ENCODE measurements at places on chromosomes 7 and 10.

DNA sequence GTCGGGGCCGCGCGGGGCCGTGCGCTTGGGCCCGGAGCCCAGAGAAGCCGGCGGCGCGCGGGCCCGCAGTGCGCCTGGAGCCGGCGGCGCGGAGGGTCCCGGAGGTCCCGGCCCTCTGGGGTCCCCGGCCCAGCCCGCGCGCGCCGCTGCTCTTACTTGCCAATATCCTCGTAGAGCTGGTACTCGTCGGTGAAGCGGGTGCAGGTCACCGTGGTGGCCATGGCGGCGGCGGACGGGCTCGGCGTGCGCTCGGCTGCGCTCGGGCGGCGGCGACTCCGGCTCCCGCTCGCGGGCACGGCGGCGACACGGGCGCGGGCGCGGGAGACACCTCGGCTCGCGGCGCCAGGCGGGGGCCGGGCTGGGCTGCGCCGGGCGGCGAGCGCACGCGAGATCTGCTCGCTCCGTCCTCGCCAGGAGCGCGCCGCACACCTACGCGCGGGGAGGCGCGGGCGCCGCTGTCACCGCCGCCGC is at the start of gene CAMK2B:
Gene CAMK2B, minus strand, starts transcription at position 394 of the 471 bp plus-strand sequence. Its CDS starts 173 bp downstream, at position 221.
- H3K4me1 ChIP-seq = no peaks in the 10 kb centered on the region
- H3K27me3 ChIP-seq = peaks cover 52% of the 10 kb centered on the region

DNA sequence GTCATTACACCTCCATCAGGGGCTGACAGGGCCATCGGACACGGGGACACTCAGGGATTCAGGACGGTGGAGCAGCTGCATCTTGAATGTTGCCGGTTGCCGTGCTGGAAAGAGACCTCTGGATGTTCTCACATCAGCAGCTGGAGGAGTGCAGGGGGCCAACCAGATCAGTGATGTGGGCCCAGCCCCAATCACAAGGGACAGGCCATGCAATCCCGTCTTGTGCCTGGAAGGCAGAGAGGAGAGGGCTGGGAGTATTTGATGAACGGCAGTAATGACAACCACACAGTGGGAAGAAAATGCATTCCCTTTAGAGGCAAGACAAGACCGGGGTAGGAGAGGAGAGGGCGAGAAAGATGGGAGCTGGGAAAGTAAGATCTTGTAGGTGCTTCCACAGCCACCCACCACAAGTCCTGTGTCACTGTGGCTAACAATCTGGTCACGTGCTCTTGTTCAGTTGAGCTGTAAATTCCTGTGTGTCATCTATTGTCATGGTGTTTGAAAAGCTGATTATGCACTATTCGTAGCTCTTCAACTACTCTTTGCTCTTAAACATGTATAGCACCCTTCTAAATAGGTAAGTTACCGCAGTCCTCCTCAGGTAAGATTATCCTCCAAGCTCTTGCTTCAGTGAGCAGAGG is 85.9 kb upstream of the LEP start:
- no peak overlapping the region for H3K27ac ChIP-seq
- H3K27me3 ChIP-seq = no peaks in the 10 kb centered on the region
- no peaks in the 10 kb centered on the region for H3K36me3 ChIP-seq
- H3K4me1 ChIP-seq = peaks cover 12% of the 10 kb centered on the region
- peak overlapping the region; percentile 18 for H3K4me3 ChIP-seq
- no peak for DNase-seq

GRCh38 chr10:110336111-110336721 is 31.5 kb upstream of the SMNDC1 start:
- no peaks in the 10 kb centered on the region for H3K36me3 ChIP-seq
- H3K4me3 ChIP-seq = no peak overlapping the region
- H3K27me3 ChIP-seq = no peaks in the 10 kb centered on the region
- peaks cover 14% of the 10 kb centered on the region for H3K4me1 ChIP-seq
- H3K27ac ChIP-seq = peak overlapping the region; percentile 65
- peak; percentile 58 for DNase-seq

- H3K36me3 ChIP-seq = peaks cover 15% of the 10 kb centered on the region
- no peaks in the 10 kb centered on the region for H3K27me3 ChIP-seq
- H3K27ac ChIP-seq = no peak overlapping the region
- peaks cover 5% of the 10 kb centered on the region for H3K4me1 ChIP-seq
Observed at GRCh38 chr7:128861957-128862570, 592 bp upstream of the ATP6V1F start.

- no peaks in the 10 kb centered on the region for H3K4me1 ChIP-seq
- H3K27ac ChIP-seq = no peak overlapping the region
- H3K27me3 ChIP-seq = no peaks in the 10 kb centered on the region
- no peak overlapping the region for H3K4me3 ChIP-seq
- peaks cover 22% of the 10 kb centered on the region for H3K36me3 ChIP-seq
Observed at GRCh38 chr10:133418289-133418993, 6.0 kb downstream of the SPRN start.

DNA sequence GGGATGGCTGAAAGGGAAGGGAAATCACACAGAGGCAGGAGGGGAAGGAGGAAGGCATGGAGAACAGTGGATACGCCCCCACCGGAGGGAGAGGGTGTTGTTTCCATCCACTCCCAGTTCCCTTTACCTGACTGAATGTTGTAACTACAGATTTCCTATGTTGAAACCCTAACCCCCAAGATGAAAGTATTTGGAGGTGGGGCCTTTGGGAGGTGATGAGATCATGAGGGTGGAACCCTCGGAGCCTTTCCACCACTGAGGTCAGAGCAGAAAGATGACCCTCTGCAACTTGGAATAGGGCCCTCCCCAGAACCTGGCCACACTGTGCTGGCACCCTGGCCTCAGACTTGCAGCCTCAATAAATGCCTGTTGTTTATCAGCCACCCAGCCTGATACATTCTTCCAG is 48.6 kb upstream of the CNPY1 start:
- no peak overlapping the region for H3K4me3 ChIP-seq
- no peak for DNase-seq
- no peaks in the 10 kb centered on the region for H3K36me3 ChIP-seq
- H3K27ac ChIP-seq = no peak overlapping the region
- H3K27me3 ChIP-seq = no peaks in the 10 kb centered on the region

- no peaks in the 10 kb centered on the region for H3K27me3 ChIP-seq
- H3K27ac ChIP-seq = no peak overlapping the region
- no peak overlapping the region for H3K4me3 ChIP-seq
- H3K36me3 ChIP-seq = no peaks in the 10 kb centered on the region
- H3K4me1 ChIP-seq = no peaks in the 10 kb centered on the region
- no peak for DNase-seq
Observed at GRCh38 chr7:99949645-99950228, 20.3 kb upstream of the GJC3 start.

DNA sequence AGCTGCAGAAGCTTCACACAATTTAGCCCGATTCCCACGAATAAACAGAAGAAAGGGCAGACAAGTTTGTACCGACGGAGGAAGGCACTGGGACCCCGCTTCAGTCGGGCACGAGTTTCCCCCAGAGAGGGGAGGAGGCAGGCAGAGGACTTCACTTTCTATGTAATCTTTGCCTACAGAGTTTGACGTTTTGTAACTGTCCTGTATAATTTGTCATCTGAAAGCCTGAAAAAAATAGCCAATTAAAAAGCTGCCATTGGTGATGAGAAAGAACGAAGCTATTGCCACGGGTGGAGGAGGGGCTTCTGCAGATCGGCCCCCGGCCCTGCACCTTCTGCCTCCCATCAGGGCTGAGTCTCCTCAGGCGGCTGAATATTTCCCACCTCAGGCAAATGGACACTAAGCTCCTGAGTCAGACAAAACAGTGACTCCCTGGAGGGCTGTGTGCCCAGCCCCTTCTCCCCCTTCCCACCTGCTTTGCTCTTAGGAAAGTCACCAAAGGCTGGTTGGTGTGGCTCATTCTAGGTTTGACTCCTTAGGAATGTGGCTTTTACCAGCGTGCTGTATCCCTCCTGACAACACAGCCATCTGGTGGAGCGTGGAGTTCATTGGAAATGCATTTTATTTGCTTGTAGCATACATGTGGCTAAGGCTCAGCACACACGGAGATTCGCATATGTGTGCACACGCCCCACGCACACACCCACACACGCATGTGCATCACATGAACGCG is 117.4 kb downstream of the VIPR2 start:
- peak overlapping the region; percentile 93 for H3K27ac ChIP-seq
- no peaks in the 10 kb centered on the region for H3K36me3 ChIP-seq
- no peaks in the 10 kb centered on the region for H3K27me3 ChIP-seq
- no peak overlapping the region for H3K4me3 ChIP-seq

Measured in neuronal stem cell (in vitro differentiated cells).